Activated T-cell treated with anti-CD3 and anti-CD28 coated beads, Interleukin-2, amount 50 U/mL, for 24 hours (primary cell): ENCODE measurements at places on chromosomes 12 and 14.

DNA sequence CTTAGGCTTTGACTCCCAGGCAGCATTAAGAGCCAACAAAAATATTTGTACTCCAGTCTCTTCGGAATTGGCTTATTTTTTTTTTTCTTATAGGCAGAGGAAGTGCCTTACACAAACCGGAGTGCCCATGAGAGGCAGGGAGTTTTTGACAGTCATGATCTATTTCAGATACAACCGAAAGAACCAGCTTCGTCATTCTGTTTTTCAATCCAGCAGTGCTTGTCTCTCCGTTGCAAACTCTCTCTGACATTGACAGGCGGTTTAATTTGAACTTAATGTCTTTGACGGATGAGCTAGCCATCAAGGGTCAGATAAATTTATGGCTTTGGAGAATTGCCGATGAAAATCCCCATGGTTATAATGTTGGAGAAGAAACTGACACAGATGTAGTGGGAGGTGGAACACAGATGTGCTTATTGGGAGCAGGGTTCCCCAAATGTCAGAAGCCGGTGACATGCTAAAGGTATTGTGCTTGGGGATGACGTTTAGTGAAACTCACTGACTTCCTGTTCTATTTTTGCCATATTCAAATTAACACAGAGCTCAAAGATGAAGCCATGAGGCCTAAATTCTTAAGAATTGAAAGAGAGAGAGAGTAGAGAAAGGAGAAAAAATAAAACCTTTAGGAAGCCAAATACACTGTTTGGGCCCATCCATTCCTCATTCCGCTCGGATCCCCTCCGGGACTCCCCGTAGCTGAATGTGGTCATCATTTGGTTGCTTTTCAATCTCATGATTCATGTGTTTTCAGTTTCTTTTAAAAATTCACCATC is 59.7 kb downstream of the PLXNC1 start:
- peak; percentile 37 for DNase-seq

GRCh38 chr14:65260786-65261185 is 151.7 kb upstream of the FUT8 start:
- DNase-seq: no peak

- no peak for DNase-seq
These were observed 247.6 kb downstream of the RPAP3 start for GRCh38 chr12:47458279-47458678.

GRCh38 chr12:118714051-118714460 is 267.3 kb upstream of the SRRM4 start:
- DNase-seq: no peak
